ENCODE measurements at places on chromosomes 3 and 15.
A peak's percentile ranks its signal among the peaks of the same experiment; 100 is the strongest.

- DNase-seq = no peak
These were observed 170.2 kb upstream of the ICE2 start for GRCh38 chr15:60648928-60649679.

DNA sequence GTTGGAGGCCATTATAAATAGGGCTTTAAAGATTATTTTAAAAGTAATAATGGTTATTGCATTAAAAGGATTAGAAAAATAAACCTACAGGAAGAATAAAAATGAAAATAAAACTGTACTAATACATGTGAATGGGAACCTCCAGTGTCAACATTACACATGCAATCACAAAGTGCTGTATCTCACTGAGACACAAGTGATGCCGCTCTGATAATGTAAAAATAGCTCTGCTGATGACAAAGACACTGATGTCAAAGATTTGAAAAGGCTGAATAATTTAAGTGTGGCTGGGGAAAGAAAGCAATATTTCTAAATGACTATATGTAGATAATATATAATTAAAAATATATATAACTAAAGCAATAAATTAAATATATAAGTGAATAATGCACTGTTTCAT lies 129.1 kb upstream of the RAP2B start:
- no peak for DNase-seq

GRCh38 chr3:72095521-72095920 lies 310.6 kb upstream of the PROK2 start:
- DNase-seq = peak; percentile 61

GRCh38 chr3:140011611-140012277 lies 76.8 kb downstream of the CLSTN2 start:
- no peak for DNase-seq

DNA sequence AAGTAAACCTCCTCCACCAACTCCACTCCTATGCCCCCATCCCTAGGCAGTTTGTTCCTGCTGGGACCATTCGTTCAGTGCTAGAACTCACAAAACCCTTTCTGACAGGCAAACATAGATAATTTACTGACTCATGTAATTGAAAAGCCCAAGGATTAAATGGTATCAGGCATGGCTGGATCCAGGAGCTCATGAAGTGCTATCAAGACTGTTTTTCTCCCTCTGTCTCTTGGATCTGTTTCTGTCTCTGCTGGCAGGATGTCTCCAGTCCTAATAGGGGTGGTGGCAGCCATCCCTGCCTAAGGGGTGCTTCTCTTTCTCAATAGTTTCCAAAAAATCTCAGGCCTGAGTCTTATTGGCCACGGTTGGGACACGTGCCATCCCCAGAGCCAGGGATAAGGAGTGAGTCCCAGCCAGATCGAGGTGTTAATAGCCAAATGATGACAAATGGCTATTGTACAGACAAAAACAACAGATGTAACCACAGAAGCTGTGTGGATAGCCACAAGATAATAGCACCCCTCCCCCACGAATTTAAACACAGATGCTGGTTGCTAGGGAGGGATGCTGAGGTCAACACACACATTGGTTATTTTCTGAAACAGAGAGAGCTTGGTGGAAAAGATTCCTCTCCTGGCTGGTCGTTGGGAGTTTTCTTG lies 168.6 kb downstream of the SHQ1 start:
- DNase-seq = no peak

DNA sequence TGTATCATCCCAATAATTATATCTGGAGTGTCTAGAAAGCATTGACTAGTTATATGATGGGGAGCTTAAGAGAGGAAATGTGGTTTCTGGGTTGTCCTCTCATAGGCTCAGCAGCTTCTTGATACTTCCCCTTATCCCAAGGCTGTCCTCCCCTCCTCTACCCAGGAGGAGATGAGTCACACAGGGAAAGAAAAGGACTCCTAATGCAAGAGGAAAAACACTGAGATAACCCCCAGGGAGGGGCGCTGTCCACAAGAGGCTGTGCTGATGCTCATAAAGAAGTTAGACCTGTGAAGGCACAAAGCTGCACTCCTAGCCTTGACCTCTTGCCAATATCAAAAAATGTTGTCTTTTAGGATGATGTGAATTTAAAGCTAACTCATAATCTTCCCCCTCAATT lies 28.8 kb upstream of the GYG1 start:
- no peak for DNase-seq

GRCh38 chr3:141379250-141379966 lies 11.1 kb downstream of the ZBTB38 start:
- DNase-seq = peak; percentile 61

GRCh38 chr15:25990220-25990619 lies 127.1 kb upstream of the ATP10A start:
- no peak for DNase-seq

- DNase-seq = no peak
These were observed 69.5 kb upstream of the IQSEC1 start for GRCh38 chr3:13142552-13143380.

DNA sequence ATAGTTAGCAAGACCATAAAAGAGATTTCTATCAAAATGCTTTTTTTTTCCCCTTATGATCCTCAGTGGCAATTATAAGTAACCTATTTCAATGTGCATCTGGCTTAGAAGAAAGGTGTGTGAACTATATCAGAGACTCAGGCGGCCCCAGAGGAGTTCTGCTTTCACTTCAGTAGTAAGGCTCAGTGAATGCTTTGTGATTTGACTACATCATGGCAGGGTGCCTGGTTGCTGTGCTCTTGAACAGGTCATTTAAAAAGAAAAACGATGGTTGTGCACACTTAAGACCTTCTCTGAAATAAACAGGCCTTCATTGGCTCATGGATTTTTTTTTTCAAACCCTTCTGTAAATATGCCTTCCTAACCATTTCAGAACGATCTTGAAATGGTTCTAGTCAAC lies 400.4 kb upstream of the RARB start:
- no peak for DNase-seq

DNA sequence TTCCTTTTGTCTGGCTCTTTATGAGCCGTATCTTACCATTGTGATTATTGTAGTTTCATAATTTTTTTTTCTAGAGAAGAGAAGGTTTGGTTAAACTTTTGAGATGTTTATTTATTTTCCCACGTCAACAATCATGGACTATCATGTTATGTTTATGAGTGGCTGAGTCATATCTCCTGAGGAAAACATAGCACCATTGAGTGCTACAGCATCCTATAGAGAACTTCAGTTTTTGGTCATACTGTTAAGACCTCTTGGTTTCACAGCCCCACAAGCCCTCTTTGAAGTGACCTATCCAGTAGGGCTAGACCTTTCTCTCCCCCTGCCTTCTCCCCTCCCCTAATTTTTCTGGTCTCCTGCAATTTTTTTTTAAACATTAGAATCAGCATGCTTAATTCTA lies 20.8 kb downstream of the PIK3CA start:
- DNase-seq = no peak

- no peak for DNase-seq
These were observed 449.3 kb upstream of the THRB start for GRCh38 chr3:24943961-24944360.

DNA sequence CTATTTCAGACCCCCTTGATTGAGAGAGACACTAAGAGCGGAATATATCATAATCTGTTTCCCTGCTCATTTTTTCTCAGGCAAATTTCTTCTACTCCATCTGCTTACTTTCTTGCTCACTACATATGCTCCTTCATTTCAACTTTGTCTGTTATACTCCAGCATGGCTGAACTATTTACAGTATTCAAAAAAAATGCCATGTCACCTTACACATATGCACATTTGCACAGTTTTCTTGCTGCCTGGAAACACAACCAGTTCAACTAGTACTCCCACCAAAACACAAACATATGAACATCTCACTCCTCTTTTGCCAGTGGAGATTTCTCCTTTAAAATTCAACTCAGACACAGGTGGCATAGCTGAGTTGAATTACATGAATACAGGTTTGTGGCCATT lies 1142.1 kb upstream of the CADM2 start:
- no peak for DNase-seq

DNA sequence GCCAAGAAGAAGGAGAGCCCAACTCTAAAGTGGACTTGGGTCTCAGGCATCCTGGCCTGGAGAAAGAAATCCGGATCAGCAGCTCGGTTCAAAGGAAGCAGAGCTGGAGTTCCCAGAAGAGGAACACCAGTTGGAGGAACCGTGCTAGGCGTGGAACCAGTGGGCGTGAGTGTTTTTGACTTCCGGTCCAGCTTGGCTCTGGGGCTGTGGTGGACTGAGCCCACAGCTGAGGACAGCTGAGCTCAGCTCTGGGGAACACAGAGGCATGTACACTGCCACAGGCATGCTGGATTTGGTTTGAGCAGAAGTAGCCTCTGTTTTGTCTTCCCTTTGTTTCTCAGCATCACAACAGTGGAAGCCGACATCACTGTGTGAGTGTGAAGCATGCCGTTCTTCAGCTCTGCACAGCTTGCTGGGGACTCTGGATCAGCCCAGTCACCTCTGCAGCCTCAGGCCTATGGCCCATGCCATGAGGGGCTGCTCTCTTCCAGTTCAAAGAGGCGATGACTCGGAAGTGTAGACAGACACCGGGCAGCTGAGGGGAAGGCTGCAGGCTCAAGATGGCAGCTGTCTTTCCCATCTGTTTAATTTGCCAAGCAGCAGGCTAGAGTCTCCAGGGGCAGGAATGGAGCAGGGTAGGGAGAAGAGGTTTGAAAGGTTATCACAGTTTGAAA lies 185.8 kb upstream of the UBE3A start:
- no peak for DNase-seq

DNA sequence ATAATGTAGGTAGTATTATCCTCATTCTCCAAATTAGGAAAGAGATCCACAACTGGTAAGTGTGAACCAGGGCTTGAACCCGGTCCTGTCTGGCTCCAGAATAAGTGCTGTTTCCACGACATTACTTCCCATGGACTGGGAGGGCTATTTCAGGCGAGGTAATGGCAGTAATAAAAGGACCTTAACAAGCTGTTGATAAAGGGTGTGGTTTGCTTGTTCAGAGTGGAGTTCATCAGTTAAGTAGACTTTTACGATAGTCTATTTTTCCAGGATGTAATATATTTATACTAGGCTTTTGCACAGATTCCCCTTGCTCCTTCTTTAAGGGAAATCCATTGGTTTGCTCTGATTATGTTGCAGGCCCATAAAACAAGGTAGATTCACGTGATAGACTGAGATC lies 88.4 kb upstream of the TNFAIP8L3 start:
- no peak for DNase-seq

DNA sequence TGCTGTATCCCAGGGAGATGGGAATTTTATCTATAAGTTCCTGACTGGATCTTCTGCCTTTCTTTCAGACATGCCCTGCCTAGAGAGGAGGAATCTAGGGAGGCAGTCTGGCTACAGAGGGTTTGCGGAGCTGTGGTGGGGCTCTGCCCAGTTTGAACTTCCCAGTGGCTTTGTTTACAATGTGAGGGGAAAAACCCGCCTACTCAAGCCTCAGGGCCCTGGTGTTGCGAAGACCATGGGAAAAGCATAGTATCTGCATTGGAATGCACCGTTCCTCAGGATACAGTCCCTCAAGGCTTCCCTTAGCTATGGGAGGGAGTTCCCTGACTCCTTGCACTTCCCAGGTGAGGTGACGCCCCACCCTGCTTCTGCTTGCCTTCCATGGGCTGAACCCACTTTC lies 168.7 kb downstream of the TMEM108 start:
- no peak for DNase-seq

DNA sequence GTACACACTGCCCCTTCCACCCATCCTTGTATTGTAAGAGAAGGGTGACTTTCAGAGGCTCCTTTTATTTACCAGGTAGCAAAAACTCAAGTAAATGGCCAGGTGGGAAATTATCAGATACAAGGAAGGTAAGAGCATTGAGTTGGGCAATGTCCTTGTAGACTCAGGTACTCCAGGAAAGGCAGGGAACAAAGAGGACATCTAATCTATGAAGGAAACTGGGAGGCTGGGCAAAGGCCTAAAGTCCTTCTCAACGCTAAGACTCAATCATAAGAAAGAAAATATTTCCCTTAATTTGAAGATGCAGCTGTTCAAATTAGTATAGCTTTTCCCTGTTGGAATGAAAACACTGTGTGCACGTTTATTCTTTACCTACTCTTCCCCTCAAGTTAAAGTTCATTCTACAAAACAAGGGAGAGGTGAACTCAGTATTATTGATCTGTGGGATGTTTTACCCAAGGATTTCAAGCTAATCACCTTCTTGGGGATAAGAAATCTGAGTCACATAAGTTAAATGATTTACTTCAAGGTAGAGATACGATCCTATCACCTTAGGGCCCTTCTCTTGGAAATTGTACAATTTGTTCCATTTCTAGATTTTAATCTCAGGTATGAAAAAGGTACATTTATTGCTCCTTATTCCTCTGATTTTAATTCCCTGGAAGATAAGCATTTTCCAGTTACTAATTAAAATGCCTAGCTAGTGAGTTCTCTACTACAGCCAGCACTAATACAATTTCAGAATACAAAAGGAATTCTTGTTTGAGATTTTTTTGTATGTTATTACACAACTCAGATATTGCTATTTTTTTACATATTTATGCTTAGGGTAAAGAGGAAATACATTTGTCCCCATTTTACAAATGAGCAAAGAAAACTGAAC lies 80.6 kb downstream of the PLD1 start:
- DNase-seq = no peak

DNA sequence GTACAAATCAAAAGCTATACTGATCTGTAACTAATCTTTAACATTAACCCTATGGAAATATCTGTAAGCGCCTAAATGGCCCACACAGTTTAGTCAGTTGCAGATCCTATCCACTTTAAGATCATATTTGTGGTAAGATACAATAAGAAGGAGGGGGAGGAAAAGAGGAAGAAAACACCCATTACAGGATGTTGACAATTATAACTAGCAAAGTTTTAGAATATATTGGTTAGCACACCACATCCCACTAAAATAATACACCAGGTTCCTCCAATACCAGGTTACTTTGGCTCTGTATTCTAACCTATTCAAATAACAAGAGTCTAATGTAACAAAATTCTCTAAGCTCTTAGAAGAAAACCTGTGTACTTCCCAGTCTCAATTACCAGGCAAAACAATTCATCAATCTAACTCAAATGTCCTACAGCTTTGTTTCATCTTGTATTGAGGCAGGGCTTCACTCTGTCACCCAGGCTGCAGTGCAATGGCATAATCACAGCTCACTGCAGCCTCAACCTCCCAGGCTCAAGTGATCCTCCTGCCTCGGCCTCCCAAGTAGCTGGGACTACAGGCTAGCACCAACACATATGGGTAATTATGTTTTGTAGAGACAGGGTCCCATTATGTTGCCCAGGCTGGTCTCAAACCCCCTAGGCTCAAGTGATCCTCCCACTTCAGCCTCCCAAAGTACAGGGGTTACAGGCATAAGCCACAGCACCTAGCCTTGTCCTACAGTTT lies 4.2 kb downstream of the SLC4A7 start:
- DNase-seq = peak; percentile 29

DNA sequence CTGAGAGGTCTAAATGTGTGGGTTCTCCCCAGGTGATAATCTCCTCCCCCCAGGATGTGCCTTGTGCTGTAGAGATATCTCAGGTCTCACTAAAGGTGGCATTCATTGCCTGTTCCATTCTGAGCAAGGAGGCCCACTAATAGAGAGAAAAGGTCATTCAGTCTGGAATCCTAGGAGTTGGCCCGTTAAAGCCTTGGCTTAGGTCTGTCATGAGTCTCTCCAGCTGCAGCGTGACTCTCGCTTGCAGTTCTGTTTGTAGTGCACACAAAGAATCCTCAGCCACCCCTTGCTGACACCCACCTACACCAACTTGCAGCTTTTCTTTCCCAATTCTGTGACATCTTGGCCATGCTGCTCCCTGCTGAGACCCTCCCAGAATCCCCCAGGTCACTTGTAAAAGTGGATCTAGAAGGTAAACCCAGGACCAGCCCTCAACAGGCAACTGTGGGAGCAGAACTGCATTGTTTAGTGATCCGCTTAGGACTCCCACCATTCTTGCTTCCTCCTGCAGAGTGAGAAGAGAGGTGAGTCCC lies 17.7 kb downstream of the MAGEF1 start:
- no peak for DNase-seq

GRCh38 chr15:41487381-41487780 lies 6.3 kb upstream of the ITPKA start:
- DNase-seq = no peak
